ENCODE measurements at places on chromosomes 12 and 14. TPM values are rescaled to one million over a fixed set of nuclear protein-coding genes. Genes with fewer than 3 reads are reported as not detected.

KRT85 gene
- not detected for total RNA-seq

NPFF gene
- not detected for total RNA-seq

DNA sequence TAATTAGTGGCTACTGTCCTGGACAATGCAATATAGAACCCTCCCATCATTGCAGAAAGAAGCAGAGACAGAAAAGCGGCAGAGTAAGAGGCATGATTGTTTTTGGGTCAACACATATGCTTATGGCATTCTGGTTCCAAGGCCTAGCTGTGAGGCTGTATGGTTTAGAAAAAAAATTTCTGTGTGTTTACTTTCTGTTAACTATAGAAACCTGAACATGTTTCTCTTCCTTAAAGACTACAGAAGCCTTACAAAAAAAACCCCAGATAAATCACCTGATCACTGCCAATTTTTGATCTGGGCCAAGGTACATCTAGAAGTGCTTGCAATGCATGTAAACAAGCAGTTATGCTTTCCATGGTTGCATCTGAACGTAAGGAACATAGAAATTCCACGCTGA, 100.0 kb upstream of the HECTD1 start:
- DNase-seq, result no peak

- DNase-seq, result no peak
These were observed at the start of gene BCL2L2 for GRCh38 chr14:23306412-23307145. Gene BCL2L2 (plus strand): TSS chr14:23306833. CDS start chr14:23307768, 935 bp downstream.

DNA sequence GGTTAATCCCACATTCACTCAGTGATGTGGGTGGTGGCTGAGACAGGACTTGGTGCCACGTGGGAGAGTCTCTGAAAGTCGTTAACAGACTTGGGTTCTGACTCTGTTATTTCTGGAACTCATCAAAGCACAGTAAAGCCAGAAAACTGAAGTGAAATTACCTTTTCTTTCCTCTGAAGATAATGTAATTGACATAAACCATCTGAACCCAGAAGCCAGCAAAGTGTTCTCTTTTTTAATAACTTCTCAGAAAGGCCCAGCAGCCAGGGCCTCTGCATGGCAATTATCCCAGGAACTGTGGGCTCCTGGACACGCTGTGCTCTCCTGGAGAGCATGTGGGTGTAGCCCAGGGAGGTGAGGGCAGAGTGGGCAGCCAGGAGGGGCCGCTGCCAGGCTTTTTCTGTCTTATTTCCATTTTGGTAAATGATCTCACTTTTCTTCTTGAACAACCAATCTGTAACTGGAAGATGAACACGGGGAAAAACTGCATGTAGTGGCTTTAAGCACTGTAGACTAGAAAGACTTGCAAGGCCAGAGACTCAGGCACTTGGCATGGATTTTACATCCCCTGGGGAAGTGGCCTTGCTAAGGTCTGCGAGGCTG, 444.1 kb upstream of the TMEM132C start:
- DNase-seq, result no peak

Data from Panc1 (cell line).